ENCODE measurements at places on chromosomes 6 and 20.

GRCh38 chr6:48736501-48737206, 625.7 kb upstream of the PTCHD4 start:
- DNase-seq: no peak

- DNase-seq: no peak
These were observed 48.2 kb downstream of the ARHGAP18 start for GRCh38 chr6:129661536-129662405.

DNA sequence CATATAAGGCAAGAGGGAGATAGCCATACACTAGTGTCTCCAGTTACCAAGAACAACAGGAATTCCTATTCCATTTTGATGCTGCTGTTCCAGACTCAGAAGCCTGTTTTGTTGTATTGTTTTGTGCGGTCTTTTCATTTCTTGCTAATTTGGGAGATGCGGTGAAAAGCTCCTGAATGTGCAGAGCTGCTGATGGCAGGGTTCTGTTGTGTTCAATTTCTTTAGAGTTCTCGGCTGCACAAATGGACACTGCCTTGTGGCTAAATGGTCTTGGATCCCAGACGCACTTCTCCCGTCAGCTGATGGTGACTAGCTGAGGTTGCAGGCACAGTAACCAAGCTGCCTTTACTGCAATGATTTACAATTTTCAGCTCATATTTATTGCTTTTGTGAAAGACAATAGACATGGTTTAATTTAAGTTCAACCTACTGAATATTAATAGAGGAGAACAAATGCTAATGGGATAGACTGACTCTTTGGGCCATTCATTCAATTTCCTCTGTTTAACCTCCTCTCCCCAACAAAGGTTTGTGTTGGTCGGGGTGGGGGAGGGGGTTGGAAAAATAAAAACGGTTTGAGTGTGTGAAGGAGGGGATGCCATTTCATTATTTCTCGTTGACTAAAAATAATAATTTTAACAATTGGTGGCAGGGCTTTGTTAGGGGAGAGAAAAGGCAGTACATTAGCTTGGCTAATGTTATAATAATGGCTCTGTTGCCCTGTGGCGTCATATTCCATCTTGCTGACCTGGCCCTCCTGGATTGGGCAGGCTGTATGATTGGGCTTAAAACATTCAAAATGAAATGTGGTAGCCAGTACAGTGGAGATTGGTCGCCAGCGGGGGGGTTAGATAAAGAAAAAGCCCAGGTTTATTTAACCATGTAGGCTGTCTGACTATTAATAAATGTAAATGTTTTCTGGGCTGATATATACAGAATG, 159.5 kb downstream of the JARID2 start:
- no peak for DNase-seq

- DNase-seq: no peak
These were observed 39.4 kb upstream of the ARMH2 start for GRCh38 chr6:24838081-24838480.

DNA sequence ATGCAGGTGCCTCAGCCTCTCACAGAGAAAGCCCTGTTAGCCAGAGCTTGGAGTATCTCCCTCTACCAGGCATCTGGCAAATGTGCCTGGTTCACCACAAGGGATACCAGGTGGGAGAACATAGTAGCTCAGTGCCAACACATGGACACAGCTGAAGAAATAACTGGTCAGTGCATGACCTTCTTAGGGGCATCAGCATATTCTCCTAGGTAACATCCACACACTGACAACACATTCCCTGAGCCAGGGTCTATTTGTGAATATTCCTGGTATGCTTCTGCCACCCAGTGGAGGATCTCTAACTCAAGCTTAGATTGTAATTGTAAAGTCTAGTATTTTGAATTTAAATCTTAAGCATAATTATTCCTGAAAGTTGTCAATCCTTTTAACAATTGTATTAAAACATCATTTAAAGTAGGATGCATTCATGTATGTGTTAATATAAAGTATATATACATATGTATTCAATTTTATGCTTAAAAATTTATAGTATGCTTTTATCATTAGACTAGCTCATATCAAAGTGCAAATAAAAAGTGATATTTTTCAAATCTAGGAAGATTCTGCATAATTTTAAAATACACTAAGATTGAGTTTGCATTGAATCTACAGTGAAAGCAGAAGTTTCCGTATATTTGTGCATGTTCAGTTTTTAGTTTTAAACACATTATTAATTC, 45.3 kb upstream of the COL21A1 start:
- DNase-seq: no peak

DNA sequence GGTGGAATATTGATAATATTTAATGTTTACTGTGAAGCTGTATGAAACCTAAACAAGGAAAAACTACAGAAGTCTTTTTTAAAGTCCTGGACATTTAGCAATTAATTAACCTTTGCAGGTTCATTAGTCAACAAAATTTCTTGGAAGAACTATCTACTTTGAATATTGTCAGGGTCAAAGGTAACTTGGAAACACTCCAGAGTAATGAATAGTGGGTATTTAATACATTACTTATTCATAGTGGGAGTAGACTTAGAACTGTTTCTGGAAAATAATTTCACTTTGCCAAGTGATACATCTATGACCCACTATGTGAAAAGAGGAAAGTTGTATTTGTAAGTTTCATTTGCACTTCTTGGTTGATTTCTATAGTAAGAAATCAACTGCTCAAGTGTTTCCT, 319.1 kb downstream of the TFAP2B start:
- DNase-seq: no peak

DNA sequence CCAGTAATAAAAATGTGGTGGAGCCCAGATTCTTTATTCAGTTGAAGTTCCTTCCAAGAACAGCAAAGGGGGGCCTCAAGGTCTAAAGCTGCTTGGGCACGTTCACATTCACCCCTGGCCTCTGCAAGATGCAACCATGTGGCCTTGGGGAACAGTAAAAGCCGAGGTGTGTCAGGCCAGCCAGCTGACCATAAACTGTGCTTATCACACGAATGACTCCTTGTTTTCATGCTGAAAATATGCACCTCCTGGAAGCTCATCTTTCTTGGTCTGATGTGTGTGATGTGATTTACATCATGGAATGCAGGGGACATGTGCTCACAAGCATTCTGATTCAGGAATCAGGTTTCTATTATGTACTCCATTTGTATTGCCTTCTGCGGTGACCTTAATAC, 211.6 kb upstream of the MARCKS start:
- no peak for DNase-seq

- no peak for DNase-seq
These were observed 704.4 kb upstream of the SLC35B3 start for GRCh38 chr6:9139746-9140145.

DNA sequence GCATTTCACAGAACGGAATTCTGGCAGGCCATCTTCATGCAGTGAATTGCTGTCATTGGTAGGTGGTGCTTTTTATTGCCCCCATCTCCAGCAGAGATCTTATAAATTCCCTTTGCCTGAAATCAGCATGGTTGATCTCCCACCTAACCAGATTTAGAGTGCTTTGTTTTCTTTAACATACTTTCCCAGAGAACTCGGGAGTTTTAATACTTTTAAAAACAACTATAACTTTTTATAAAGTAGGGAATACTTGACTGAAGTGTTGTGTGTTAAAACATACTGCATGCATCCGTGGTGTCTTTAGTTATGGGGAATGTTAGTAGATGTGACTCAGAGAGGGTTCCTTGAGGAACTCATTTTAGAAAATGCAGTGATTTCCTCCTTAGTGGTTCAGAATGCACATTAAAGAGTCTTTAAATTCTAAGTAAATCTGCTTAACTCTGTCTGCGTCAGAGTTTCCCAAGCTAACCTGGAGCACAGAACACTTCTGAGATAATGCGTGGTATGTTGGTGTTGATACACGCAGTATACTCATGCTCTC, 54.9 kb downstream of the AKAP12 start:
- DNase-seq: no peak

DNA sequence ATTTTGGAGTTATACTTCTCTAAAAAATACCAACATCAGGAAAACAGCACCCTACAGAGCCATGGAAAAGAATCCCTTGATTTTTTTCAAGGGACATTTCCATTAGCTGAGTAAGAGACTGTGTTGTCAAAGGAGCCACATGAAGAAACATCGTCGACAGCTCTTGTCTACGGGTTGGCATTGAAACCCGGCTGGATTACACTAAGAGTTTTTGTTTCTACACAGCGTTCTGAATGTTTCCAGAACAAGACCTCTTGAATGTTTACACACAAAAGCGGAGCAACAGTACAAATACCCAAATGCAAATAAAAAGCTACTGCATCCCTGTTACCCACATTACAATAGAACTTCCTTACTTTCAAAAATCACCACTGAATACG, 2.4 kb upstream of the MYLK4 start:
- no peak for DNase-seq

- no peak for DNase-seq
These were observed 343.5 kb downstream of the NRN1 start for GRCh38 chr6:5663259-5663658.

DNA sequence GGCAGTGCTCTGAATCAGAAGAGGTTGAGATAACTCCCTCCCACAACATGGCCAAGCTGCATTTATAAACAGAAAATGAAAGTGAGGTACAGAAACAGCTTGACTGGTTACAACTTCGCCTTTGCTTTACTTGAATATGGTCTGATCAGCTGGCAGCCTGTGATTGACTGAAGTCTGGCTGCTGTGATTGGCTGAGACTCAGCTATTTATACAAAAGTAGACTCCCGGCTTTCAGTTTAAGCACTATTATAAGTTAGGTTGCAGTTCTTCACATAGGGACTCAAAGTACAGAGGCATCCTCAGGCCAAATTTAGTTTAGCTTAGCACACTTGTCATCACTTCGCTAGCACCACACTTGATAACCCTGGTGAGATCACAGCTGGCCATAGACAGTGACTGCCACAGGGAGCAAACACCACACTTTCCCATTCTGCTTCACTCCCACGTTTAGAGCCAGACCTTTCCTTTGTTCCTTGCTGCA, 362.6 kb downstream of the EPM2A start:
- no peak for DNase-seq
